ENCODE measurements at places on chromosomes 5 and 9. TPM values are rescaled to one million over a fixed set of nuclear protein-coding genes. Genes with fewer than 3 reads are reported as not detected.

Gene C6
- total RNA-seq, result 1.4 TPM

Gene DOK3
- total RNA-seq, result 8.9 TPM

Gene ZFP37
- 0.80 TPM for total RNA-seq

Gene GALNT12
- 145 TPM for total RNA-seq

Gene RANBP3L
- 0.19 TPM for total RNA-seq

Gene C9orf153
- not detected for total RNA-seq

Gene PURA
- total RNA-seq, result 21.6 TPM

Gene ADAMTSL1
- total RNA-seq, result 10.2 TPM

Gene ERAP2
- 18.3 TPM for total RNA-seq

Gene SLC4A9
- total RNA-seq, result 0.42 TPM

Gene CNOT8
- total RNA-seq, result 64.0 TPM

Gene POU5F2
- total RNA-seq, result 0.94 TPM

Gene SPATA31C1
- not detected for total RNA-seq

Gene CYSRT1
- total RNA-seq, result 0.64 TPM

Gene ATP10B
- total RNA-seq, result 232 TPM

Gene CCDC171
- 2.3 TPM for total RNA-seq

Gene CDKN2A
- 1.3 TPM for total RNA-seq

Gene ZDHHC11
- 7.8 TPM for total RNA-seq

Gene PRELID2
- total RNA-seq, result 105 TPM

Gene SOWAHA
- 12.4 TPM for total RNA-seq

Gene FRMD3
- total RNA-seq, result 21.3 TPM
